Kidney (tissue), 22 donors: ENCODE measurements at places on chromosomes 12 and 14.

- no peak for DNase-seq
- no peaks in the 10 kb centered on the region for H3K4me1 ChIP-seq
- H3K27me3 ChIP-seq: no peaks in the 10 kb centered on the region
- no peak overlapping the region for H3K27ac ChIP-seq
- no peak overlapping the region for H3K4me3 ChIP-seq
Measured at GRCh38 chr12:26422839-26423398, 227.5 kb downstream of the SSPN start.

- no peaks in the 10 kb centered on the region for H3K4me1 ChIP-seq
- H3K27me3 ChIP-seq: no peaks in the 10 kb centered on the region
- no peaks in the 10 kb centered on the region for H3K36me3 ChIP-seq
- no peak for DNase-seq
- no peak overlapping the region for H3K4me3 ChIP-seq
Measured at GRCh38 chr14:81455390-81455789, 55.3 kb upstream of the STON2 start.

DNA sequence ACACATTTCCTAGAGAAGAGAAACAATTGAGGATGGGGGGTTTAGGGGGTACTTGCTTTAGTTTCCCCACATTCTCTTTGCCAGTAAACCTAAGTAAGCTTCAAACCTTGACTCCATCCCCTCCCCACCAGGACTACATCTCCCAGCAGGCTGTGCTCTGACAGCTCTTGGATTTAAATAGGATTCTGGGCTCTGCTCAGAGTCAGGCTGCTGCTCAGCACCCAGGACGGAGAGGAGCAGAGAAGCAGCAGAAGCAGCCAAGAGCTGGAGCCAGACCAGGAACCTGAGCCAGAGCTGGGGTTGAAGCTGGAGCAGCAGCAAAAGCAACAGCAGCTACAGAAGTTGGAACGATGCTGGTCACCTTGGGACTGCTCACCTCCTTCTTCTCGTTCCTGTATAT, 20.6 kb downstream of the RDH12 start:
- DNase-seq: no peak
- no peaks in the 10 kb centered on the region for H3K4me1 ChIP-seq

DNA sequence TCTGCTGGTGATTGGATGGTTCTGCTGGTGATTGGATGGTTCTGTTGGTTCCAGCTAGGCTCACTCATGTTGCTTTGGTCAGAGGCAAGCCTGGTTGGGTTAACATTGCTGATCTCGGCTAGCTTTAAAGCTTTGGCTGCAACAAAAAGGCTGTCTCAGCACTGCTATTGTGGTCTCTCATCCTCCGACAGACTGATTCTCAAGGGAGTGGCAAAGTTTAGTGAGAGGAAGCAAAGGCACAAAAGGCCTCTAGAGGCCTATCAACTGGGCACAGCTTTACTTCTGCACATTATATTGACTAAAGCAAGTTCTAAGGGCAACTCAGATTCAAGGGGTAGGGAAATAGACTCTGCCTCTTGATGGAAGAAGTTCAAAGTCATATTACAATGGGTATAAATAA, 84.7 kb upstream of the LGR5 start:
- no peak for DNase-seq
- H3K36me3 ChIP-seq: no peaks in the 10 kb centered on the region
- no peaks in the 10 kb centered on the region for H3K4me1 ChIP-seq
- H3K27ac ChIP-seq: no peak overlapping the region
- H3K27me3 ChIP-seq: no peaks in the 10 kb centered on the region
